Caco-2 (cell line): ENCODE measurements at places on chromosomes 12 and 14. TPM values are rescaled to one million over a fixed set of nuclear protein-coding genes. Genes with fewer than 3 reads are reported as not detected.

LRRK2 gene
- total RNA-seq: 0.11 and 0.21 TPM in 2 replicates

PAX9 gene
- 6.9 and 7.2 TPM in 2 replicates for total RNA-seq

DNA sequence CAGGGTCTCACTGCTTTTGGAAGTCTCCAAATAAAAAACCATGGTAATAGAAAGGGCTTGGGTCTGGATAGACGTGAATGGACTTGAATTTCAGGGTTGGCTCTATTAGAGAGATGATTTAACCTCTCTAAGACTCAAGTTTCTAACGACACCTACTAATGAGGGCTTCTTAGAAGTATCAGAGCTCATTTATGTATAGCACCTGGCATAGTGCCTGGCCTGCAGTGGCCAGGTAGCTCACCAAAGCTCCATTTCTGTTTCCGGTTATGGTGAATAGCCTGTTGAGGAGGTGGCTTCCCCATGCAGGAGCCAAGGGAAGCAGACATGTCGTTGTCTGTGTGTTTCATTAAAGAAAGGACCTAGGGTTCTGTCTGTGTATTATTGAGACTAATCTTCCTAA lies 108.6 kb downstream of the ETV6 start:
- DNase-seq: no peak

DNA sequence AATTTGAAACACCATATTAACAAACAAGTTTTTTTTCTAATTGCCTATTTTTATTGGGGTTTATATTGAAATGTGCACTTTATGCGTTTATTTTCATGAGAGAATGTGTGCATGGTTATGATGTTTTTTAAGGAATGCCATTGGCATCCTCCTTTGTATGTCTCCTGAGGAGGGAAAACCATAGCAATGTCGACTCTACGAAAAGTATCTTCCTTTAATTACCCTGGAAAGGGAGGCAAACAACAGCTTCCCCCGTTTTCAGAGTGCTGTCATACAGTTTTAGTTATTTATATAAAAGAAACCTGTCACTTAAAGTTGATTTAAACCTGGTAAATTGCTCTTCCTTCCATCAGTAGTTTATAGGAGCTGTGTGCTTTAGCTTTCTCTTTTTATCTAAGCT lies 117.4 kb downstream of the PLEKHA5 start:
- DNase-seq: no peak

GRCh38 chr14:51547260-51547659 lies 104.5 kb upstream of the FRMD6 start:
- DNase-seq: no peak

GRCh38 chr12:106128585-106129328 lies 10.0 kb downstream of the NUAK1 start:
- no peak for DNase-seq

DNA sequence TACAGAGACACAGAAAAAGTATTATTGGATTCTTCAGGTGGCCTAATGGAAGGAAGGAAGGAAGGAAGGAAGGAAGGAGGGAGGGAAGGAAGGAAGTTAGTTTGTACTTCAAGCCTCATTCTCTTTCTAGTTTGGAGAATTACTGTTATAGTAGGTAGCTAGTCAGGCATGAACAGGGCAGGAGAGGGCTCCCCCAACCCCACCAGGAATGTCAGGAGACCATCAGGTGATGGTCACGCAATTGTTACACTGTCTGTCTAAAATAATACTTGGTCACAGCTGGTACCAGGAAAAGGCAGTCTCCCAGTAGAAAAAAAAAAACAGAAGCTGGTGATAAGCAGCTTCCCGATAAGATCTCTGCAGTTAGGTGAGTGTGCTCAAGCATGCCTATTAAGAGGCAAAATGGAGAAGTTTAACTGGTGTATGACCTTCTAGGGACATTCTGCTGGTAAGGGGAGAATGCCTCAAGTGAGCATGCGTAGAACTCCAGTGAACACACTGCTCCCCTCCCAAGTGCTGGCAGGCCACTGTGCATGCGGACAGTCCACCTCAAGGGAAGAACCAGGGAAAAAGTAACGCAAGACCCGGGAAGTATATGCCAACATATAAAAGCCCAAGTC lies 358.4 kb upstream of the SOX5 start:
- DNase-seq: no peak

GRCh38 chr14:75983019-75983358 lies 1.2 kb upstream of the TGFB3 start:
- no peak for DNase-seq

DNA sequence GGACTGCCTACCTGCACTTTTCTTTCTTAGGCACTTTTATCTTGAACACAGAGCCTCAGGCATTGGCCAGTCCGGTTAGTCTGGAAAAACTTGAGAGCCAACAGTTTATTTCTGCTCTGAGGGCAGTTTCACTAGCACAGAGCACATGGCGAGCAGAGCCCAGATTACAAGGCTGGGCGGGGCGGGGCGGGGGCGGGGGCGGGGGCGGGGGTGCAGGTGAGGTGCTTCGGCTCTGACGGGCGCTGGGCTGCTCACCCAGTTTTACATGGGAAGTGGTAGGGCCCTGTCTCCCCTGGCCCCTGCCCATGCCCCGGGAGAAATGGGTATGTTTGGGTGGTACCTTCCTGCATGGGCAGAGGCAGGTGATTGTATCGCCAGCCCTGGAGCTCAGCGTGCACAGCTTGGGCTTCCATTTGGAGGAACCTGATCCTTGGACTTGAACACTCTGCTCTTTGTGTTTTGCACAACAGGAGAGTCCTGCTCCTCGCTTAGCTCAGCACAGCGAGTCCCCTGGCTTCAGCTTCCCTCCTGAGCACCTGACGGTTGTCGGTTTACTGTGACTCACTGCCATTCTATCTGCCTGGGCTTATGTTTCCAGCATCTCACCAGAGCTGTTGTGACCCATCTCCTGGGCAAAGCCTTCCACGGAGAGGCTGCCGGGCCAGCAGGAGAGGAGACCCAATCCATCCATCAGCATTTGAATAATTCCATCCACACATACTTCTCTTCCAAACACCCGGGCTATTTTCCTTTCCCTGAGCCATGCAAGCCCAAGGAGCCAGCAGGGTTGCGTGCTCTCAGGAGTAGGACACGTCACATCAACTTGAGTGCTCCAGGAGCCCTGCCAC lies 108.5 kb downstream of the ARF6 start:
- peak; percentile 88 for DNase-seq

DNA sequence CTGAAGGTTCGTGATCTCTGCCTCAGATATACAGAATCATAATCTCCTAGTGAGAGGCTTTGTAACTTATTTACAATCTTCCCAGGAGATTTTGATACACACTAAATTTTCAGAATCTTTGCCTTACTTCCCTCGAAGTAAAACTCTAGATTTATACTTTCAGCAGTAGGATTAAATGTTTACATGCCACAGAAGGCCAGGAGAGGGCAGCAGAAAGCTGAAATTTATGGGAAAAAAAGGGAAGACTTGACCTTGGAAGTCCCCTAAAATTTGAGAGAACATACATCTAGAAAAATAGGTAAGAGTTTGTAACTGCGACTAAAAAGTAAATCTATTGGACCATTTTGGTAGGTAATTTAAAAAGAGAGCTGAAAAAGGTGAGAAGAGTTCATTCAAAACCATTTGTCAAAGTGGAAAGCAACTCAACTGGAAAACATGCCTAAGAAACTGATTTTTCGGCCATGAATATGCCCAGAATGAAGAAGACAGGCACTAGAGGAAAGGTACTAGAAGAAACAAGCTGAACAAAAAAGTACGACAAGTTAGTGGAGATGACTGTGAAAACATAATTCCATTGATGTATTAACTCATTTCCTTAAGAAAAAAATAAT lies 242.0 kb upstream of the MDGA2 start:
- DNase-seq: peak; percentile 50
